ENCODE measurements at places on chromosomes 2 and 18. TPM values are rescaled to one million over a fixed set of nuclear protein-coding genes. Genes with fewer than 3 reads are reported as not detected.

GRCh38 chr18:3848316-3848715, 398.3 kb downstream of the TGIF1 start:
- H3K27me3 ChIP-seq: no peaks in the 10 kb centered on the region
- no peak for DNase-seq
- H3K4me3 ChIP-seq: no peak overlapping the region
- H3K36me3 ChIP-seq: no peaks in the 10 kb centered on the region
- H3K27ac ChIP-seq: no peak overlapping the region
- H3K4me1 ChIP-seq: no peaks in the 10 kb centered on the region

The PDCD1 gene
- total RNA-seq: not detected

DNA sequence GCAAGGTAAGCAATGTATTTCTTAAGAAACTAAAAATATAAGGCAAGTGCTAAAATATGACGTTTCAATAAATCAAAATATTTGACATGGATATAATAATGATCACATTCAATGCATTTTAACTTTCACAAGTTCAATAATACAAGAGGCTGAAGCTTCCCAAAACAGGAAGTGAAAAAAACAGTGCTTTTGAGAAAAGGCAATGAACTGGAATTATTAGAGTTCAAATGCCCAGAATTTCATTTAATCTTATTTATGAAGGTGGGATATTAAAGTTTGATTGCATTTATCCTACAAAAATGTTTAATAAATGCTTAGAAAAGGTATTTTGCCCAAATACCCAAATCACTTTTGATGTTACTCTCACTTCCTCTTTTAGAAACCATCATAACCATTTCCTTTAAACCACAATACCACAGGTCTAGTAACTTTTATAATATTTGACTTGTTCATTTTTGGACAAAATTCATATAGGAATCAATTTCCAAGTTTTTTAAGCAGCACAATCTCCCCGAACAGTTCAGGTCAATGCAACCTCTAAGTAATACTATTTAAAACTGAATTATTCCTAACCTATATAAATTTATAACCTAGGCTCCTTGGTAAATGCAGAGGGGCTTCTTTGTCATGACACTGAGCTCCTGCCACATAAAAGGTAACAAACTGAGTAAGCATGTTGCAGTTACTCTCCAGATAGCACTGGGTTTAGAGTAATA, 2.1 kb downstream of the NCKAP1 start:
- H3K4me1 ChIP-seq: peaks cover 24% of the 10 kb centered on the region
- H3K27ac ChIP-seq: peak overlapping the region; percentile 96
- H3K36me3 ChIP-seq: no peaks in the 10 kb centered on the region
- peak overlapping the region; percentile 77 for H3K4me3 ChIP-seq

DNA sequence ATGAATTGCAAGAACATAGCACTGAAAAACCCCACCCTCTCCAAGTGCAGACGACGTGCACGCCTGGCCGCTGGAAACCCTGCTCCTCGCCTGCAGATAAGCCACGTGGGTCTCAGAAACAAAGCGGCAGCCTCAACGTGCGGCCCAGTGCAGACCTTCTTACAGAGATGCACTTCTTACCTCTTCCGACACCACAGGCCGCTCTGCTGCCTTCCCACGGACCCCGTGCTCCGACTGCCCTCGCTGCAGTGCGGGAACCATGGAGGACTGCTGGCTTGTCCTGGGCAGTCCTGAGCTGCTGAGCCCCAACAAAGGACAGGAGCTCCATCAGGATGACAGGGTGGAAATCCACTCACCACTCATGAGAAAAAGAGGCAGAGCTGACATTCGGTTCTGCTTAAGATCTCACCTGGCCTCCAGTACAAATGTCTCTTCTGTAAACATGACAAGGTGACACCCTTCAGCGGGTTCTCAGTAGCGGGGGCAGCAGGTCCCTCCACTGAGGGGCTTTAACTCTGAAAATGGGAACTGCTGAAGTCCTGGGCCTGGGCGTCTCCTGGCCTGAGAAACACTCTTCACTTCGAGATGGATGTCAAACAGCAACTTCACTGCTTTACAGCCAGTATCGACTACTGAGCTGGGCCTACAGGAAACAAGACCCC, 6.2 kb downstream of the COPS9 start:
- H3K27ac ChIP-seq: no peak overlapping the region
- H3K4me3 ChIP-seq: no peak overlapping the region
- H3K4me1 ChIP-seq: peaks cover 5% of the 10 kb centered on the region
- H3K36me3 ChIP-seq: peaks cover 91% of the 10 kb centered on the region
- DNase-seq: no peak

GRCh38 chr2:224449212-224450147, 47.6 kb upstream of the FAM124B start:
- no peak for DNase-seq
- H3K36me3 ChIP-seq: no peaks in the 10 kb centered on the region
- no peaks in the 10 kb centered on the region for H3K4me1 ChIP-seq

The MOB4 gene
- total RNA-seq: 16.1 TPM

The COLEC12 gene
- total RNA-seq: 21.0 TPM

The FIGN gene
- 16.1 TPM for total RNA-seq

DNA sequence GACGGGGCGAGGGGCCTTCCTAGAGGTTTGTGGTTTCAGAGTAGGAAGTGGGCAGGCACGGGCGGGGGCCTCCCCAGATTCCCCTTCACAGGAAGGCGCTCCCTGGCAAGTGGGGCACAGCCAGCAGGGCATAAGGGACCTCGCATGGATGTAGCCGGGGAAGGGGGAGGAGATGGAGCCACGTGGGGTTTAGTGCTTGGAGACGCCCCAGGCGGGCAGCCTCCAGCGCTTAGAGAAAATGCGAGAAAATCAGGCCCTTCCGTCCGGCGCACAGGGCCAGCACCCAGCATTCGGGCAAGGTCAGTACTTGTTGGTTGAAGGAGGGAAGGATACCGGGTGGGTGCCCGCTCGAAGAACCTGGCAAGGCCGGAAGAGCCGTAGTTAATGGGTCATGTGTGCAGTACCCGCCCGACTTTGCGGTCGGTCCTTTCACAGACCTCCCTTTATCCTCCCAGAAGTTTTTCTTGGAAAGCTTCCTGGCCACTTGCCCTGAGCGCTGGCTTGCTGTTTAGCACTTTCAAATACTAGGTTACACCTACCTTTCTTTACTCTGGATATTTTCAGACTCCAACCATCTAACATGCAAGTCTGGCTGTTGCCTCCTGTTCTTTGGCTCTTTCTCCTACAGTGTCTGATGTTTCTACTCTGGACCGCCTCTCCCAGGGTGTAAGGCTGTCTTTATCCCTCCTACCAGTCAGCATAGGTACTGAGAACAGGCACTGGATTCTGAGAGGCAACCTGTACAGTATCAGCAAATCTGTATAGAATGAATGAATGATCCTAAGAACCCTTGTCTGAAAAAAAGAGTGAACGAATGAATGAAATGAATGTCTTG, 78.1 kb downstream of the CIB4 start:
- H3K27ac ChIP-seq: peak overlapping the region; percentile 68
- H3K4me1 ChIP-seq: no peaks in the 10 kb centered on the region
- peak overlapping the region; percentile 8 for H3K4me3 ChIP-seq
- peak; percentile 22 for DNase-seq
- H3K36me3 ChIP-seq: no peaks in the 10 kb centered on the region
- H3K27me3 ChIP-seq: peaks cover 61% of the 10 kb centered on the region

DNA sequence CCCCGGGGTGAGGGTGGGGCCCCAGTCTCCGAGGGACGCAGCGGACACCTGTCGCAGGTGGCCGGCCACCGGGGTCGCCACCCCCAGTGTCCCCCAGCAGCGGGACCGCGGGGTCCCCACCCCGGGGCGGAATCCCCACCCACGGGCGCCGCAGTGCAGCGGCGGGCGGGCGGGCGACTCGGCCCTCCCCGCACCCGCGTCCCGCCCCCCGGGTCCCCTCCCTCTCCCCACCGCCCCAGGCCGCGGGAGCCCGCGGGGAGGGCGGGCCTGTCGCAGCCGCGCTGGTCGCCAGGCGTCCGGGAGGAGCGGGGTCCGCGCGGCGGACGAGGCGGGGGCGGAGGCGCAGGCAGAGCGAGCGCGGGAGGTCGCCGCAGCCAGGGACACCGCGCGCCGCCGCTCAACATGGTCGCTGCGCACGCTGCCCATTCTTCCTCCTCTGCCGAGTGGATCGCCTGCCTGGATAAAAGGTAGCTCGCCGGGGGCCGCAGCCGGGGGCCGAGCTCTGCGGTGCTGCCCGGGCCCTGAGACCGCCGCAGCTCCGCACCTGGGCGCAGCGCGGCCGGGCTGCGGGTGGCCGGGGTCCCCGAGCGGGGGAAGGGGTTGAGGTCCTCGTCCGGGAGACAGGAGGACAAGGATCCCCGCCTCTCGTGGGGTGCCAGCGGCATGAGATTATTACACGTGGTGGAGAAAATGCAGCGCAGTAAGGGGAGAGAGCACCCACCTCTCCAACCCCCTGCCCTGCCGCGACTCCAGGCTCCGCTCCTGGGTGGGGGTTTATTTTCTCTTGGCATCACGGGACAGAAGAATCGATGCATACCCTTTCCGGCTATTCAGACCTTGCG, at the start of gene RAPGEF4:
TSS of gene RAPGEF4 (plus strand) at position 264 of the 842 bp plus-strand sequence. CDS start at position 403, 139 bp downstream.
- H3K27ac ChIP-seq: no peak within 1 kb of the TSS
- H3K36me3 ChIP-seq: no peaks in the 10 kb centered on the region
- H3K27me3 ChIP-seq: no peaks in the 10 kb centered on the region
- no peak for DNase-seq
- H3K4me1 ChIP-seq: no peaks in the 10 kb centered on the region

The KHK gene
- total RNA-seq: 7.8 TPM

DNA sequence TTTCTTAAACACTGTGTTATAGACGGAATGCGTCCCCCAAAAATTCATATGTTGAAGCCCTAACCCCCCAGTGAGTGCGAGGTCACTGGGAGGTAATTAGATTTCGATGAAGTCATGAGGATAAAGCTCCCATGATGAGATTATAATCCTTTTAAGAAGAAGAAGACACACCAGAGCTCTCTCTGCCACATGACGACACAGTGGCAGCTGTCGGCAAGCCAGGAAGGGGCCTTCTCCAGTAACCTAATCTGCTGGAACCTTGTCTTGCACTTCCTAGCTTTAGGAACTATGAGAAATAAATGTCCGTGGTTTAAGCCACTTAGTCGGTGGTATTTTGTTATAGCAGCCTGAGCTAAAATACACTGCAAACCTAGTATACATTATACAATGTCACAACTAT, 12.3 kb downstream of the TMEM237 start:
- no peak overlapping the region for H3K4me3 ChIP-seq
- no peaks in the 10 kb centered on the region for H3K4me1 ChIP-seq

DNA sequence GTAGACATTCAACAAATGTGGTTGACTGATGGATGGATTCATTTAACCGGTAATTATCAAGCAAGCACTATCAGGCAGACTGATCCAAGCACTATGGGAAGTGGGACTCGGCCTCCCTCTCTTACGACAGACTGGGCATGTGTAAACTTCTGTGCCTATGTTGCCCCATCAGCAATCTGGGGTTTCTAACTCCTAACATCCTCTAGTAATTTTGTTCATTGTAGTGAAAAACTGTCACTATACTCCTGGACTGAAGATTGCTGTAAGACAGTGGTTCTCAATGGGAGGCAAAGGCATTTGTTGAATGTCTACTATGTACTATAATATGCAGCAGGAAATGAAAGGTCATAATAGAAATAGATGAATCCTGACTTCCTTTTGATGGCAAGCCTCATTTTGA, 51.2 kb upstream of the CREB1 start:
- no peaks in the 10 kb centered on the region for H3K36me3 ChIP-seq
- DNase-seq: no peak
- no peak overlapping the region for H3K4me3 ChIP-seq
- H3K4me1 ChIP-seq: no peaks in the 10 kb centered on the region

DNA sequence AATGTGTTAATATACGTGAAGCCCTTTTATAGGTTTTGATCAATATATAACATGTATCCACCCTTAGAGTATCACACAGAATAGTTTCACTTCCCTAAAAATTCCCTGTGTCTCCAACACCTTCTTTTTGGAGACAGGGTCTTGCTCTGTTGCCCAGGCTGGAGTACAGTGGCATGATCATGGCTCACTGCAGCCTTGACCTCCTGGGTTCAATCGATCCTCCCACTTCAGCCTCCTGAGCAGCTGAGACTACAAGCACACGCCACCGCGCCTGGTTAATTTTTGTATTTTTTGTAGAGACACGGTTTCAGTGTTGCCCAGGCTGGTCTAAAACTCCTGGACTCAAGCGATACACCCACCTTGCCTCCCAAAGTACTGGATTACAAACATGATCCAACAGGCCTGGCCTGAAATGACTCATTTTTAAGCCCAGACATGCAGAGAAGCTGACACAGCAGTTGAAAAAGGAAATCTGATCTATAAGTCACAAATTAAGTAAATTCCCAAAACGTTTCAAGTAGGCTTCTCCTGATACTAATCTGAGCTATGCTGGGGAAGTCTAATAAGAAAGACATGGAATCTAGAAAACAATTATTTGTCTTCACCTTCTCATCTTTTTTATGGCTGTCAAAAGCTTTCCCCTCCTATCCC, 2.9 kb downstream of the DUSP11 start:
- H3K4me1 ChIP-seq: no peaks in the 10 kb centered on the region
- no peaks in the 10 kb centered on the region for H3K36me3 ChIP-seq
- no peak overlapping the region for H3K4me3 ChIP-seq

The FAM237A gene
- total RNA-seq: not detected

The SAG gene
- total RNA-seq: not detected

GRCh38 chr2:100818606-100819369, 1.2 kb upstream of the NPAS2 start:
- DNase-seq: peak; percentile 39
- H3K27ac ChIP-seq: peak overlapping the region; percentile 54
- no peaks in the 10 kb centered on the region for H3K36me3 ChIP-seq
- no peaks in the 10 kb centered on the region for H3K27me3 ChIP-seq

DNA sequence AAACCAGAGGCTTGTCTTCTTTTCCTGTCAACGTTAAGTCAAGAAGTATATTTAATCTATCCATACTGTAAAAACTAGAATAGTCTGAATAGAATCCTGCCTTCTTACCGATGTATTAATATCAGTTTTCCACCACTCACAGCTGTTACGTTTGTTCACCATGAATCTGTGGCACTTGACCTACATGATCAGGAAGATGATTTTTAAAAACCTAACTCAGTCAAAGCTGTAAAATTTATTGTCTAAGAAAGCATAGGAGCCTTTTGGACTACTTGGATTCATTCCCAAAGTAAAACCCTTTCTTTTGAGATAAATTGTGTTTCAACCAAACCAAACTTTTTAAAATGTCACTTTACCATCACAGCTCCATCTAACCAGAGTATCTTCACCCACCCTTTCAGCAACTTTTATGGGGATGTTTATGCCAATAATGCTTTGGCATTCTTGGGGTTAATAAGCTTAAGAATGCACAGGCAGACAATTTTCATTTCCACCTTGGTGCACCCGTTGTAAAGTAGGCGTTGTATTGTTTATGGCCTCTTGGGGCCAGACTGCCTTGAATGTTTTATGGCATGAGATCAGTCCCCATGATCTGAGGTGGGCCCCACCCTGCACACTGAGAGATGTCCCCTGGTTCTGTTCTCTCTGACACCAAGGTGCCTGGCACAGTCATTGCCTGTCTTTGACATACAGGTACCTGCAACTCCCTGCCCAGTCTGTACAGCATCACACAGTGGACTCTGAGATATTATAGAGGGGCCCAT, 176.2 kb upstream of the EPAS1 start:
- H3K27me3 ChIP-seq: no peaks in the 10 kb centered on the region
- no peak overlapping the region for H3K27ac ChIP-seq
- H3K4me1 ChIP-seq: peaks cover 11% of the 10 kb centered on the region
- DNase-seq: no peak
